ENCODE measurements at places on chromosomes 7 and 10. TPM values are rescaled to one million over a fixed set of nuclear protein-coding genes. Genes with fewer than 3 reads are reported as not detected.

GRCh38 chr7:33986951-33987947, 81.9 kb downstream of the BMPER start:
- no peak for DNase-seq

DNA sequence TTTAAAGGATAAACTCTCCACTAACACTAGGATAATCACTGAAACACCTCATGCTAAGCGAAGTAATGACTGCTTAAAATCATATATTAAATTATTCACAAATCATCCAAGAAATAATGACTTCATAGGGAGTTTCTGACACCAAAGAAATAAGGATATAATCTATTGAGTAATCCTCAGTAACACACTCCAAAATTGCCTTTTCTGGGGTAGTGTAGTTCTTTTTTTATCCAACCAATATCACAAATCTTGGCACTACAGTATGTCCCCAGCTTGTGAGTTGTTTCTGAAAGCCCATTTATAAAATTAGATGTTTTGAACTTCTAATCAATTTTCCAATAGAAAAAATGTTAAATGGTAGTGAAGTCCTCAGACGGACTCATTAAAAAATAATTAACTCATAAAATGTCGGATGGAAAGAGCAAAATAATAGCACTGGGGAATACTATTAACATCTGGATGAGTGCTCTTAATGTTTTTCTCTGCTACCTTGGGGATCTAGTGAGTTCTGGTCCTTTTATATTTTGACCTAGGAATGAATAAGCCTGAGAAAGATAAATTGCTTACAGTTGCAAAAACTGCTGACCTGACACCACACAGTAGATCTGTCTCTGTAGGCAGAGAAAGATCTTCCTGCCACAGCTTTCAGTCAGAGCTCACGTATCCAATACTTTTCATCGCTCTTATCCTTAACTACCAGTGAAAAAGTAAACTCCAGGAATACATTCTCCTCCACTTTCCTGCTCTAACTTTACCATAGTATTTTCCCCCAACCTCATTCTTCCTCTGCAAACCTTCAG, 618.5 kb upstream of the ANKRD30A start:
- DNase-seq, result no peak

DNA sequence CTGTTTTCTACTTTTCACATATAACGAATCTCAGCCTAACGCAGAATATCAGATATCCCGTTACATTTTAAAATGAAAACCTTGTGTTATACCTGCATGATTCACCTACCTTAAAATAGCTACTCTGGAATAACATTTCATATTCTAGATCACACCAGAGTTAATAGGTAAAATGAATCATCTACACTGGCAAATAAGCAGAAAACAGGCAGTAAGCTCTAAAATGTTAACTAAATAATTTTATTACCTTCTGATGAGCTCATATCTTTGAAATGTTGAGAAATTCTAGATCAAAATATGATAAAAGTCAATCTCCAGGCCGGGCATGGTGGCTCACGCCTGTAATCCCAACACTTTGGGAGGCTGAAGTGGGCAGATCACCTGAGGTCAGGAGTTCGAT, 71.3 kb downstream of the CPEB3 start:
- DNase-seq, result no peak

GRCh38 chr10:61733358-61733940, 70.7 kb downstream of the CABCOCO1 start:
- no peak for DNase-seq

Gene TRIM74
- not detected for total RNA-seq

Gene CCL26
- 0.49 TPM for total RNA-seq
